ENCODE measurements at places on chromosomes 1 and 21. TPM values are rescaled to one million over a fixed set of nuclear protein-coding genes. Genes with fewer than 3 reads are reported as not detected.

DNA sequence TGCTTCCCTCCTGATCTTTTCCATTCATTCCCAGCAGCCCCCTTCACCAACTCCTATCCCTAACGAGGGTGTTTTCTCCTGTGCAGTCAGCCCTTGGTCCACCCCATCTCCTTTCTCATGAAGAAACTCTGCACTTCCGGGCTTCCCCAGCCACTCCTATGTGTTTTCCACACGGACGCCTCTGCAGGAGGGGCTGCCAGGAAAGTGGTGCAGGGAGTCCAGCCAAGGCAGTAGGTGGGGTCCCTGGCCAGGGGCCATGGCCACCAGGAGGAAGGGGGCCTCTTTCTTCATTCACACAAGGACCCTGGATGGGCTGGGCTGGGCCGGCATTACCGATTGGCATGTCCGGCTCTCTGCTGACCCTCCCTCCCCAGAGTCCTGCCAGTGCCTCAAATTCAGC lies 72.8 kb upstream of the EFHD2 start:
- peaks cover 20% of the 10 kb centered on the region for H3K4me1 ChIP-seq
- DNase-seq = no peak
- no peaks in the 10 kb centered on the region for H3K36me3 ChIP-seq
- no peaks in the 10 kb centered on the region for H3K27me3 ChIP-seq
- no peak overlapping the region for H3K27ac ChIP-seq

GRCh38 chr1:92921031-92922023 lies 39.9 kb downstream of the DIPK1A start:
- peak; percentile 31 for DNase-seq
- no peaks in the 10 kb centered on the region for H3K36me3 ChIP-seq
- no peaks in the 10 kb centered on the region for H3K27me3 ChIP-seq
- H3K4me3 ChIP-seq = no peak overlapping the region
- peaks cover 48% of the 10 kb centered on the region for H3K4me1 ChIP-seq

C8B gene
- total RNA-seq = not detected

UBAP2L gene
- 73.0 TPM for total RNA-seq

DNA sequence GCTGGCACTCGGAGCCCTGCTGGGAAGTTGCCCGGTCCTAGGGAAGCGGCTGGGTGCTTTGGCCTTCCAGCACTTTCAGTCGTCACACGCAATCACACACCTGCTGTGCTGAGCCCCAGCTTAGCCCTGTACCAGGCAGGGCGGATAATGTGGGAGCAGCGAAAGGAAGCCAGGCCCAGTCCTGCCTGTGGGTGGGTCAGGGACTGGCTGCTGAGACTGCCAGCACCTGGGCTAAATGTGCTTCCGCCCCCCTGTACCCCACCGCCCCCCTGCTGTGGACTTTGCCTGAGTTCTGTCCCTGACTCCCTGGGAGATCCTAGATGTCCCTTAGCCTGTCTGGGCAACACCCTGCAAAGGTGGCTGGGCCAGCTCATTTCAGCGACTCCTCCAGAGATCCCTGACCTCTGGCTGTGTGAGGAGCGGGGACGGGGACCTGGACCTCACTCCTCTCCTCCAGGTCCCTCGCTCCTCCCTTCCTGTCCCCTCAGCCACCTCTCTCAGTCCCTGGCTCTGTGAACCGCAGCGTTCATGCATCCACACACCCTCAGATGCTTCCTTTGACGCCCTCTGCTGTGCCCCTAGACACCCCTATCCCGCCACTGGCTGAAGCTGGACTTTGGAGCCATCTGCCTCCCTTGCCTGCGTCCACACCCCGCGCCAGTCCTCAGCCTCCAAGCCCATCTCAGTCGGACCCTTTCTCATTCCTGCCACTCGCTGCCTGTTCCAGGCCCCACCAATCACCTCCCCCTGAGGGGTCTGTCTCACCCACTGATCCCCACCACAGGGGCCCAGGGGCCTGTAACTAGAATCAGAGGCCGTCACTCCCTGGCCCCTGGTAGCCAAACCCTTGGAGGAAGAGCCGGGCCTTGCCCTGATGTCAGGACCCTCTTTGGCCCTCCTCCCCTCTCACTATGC lies 1.4 kb downstream of the MMEL1 start:
- H3K4me3 ChIP-seq = no peak overlapping the region
- H3K27me3 ChIP-seq = peaks cover 20% of the 10 kb centered on the region
- H3K27ac ChIP-seq = no peak overlapping the region
- no peaks in the 10 kb centered on the region for H3K36me3 ChIP-seq
- no peak for DNase-seq

DNA sequence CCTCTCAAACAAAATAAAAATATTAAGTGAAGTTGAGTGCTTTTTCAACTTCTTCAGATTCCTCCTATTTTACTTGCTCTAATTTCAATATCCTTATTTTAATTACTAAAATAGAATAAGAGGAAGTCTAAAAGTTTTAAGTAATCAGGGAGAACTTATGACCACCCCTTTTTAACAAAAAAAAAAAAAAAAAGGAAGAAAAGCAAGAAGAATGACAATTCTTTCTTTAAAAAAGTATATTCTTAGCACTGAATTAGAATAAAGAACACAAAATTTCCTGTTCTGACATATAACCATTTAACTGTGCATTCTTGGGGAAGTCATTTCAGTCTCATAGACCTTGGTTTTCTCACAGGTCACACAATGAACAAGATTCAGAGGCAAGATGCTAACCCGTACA lies 46.8 kb downstream of the SAMSN1 start:
- H3K4me1 ChIP-seq = no peaks in the 10 kb centered on the region
- no peak for DNase-seq
- H3K27ac ChIP-seq = no peak overlapping the region
- H3K27me3 ChIP-seq = no peaks in the 10 kb centered on the region

DNA sequence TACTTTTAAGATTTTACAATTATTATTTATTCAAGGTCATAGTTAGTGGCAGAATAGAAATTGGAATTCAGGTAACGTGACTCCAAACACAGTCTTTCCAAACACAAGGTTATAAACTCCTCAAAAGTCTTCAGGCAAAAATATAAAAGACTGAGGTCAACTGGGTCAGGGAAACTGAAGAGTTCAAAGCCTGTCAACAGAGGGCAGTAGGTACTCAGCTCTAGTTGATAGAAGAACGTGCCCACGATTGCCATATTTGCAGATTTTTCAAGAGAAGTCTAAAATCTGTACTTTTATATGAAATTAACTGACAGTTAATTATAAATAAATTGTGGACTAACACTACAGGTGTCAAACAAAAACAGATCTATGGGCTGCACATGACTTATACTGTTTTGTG lies 135.0 kb downstream of the LHX4 start:
- H3K4me3 ChIP-seq = no peak overlapping the region
- H3K27ac ChIP-seq = no peak overlapping the region

DNA sequence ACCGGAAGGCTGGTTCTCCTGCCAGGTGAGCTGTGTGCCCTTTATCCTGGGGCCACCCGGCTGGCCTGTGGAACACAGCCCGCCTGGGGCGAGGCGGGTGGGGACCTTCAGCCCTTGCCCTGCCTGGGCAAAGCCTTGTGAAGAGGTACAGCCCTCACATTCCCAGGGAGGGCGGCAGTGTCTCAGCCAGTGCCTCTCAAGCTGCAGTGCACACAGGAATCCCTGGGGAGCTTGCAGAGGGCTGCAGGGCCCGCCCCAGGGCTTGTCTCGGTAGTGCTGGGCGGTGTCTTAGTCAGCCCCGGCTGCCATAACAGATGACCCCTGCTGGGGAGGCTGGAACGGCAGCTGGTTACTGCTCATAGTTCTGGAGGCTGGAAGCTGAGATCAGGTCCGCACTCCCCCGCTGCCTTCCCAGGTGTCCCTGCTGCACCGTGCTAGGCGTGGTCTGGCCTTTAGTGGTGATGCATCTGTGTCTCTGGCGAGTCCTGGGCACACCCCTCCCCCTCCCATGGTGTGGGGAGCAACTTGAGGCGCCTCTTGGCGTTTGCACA lies 12.6 kb downstream of the DFFB start:
- H3K4me3 ChIP-seq = no peak overlapping the region
- no peaks in the 10 kb centered on the region for H3K36me3 ChIP-seq
- H3K27me3 ChIP-seq = no peaks in the 10 kb centered on the region

PAQR6 gene
- 0.63 TPM for total RNA-seq

- peaks cover 17% of the 10 kb centered on the region for H3K4me1 ChIP-seq
- H3K27me3 ChIP-seq = no peaks in the 10 kb centered on the region
- peak overlapping the region; percentile 78 for H3K27ac ChIP-seq
- peak; percentile 99 for DNase-seq
- H3K4me3 ChIP-seq = peak overlapping the region; percentile 19
Measured at GRCh38 chr21:34743831-34744230, 75.0 kb downstream of the CLIC6 start.

GRCh38 chr1:12293416-12293815 lies 63.6 kb downstream of the VPS13D start:
- H3K4me3 ChIP-seq = no peak overlapping the region
- H3K4me1 ChIP-seq = peaks cover 15% of the 10 kb centered on the region
- DNase-seq = no peak
- H3K27ac ChIP-seq = no peak overlapping the region
- no peaks in the 10 kb centered on the region for H3K27me3 ChIP-seq
